GM23248 (cell line): ENCODE measurements at places on chromosomes 6 and 20.

DNA sequence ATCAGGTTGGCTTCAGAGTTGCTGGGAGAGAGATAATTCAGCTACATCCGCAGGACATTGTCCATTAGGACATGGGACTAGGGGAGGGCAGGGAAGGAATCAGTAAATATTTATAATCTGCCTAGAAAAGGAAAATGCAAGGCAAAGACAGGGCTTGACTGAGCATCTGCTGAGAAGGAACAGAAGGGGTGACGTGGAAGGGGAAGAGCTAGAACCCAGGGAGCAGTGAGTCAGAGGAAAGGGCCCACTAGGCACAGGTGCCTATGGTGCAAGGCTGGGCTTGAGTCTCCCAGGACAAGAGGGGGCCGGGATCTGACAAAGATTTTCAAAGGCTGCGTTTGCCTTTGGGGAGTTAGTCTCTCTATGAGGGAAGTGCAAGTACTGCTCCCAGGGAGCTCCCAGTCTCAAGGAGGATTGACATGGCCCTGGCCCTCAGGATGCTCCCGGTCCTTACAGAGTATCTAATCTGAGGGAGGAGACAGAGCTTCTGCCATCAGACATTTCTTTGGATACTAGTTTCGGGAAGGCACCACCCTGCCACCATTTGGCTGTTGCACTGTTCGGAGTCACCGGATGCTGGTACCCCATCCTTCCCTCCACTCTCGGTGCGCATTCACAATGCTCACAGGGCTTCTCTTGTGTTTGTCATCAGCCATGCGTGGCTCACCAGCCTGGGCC lies 21.9 kb downstream of the VEGFA start:
- DNase-seq, result no peak

- no peak for DNase-seq
Measured at GRCh38 chr6:40932953-40933352, 106.1 kb downstream of the UNC5CL start.

DNA sequence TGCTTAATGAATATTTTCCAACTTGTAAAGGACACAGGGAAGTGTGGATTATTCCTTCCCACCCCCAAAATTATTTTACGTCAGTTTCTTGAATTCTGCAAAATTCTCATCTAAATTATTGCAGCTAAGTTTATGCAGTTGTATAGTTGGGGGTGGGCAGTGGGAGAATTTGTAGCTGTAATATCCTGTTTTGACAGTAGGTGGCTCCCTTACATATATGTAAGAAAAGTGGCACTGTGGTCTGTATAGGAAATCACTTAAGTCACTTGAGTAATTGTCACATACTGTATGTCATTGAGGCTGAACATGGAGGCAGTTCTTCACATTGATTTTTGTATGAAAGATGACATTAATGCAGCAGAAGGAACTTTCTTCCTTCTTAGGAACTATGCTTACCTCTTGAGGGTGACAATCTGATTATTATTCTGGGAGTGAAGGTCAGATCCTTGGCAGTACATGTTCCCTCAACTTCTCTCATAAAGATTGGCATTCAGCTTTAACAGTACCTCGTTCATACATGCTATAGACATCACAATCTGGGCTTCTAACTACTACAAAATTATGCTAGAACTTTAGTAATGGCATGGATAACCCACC lies 14.6 kb upstream of the CFAP206 start:
- peak; percentile 74 for DNase-seq

DNA sequence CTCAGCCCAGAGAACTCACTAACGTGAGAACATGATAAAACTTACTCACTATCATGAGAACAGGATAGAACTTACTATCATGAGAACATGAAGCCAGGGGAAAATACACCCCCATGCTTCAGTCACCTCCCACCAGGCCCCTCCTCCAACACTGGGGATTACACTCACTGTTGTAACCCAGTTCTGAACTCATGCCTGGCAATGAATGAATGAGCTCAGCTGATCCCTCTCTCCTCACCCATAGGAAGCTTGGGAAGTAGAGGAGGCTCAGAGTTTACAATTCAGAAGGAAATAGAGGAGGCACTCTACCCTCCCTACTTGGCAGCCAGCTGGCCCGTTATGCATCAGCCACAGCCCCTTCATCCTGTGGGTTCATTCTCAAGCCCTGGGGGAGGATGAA lies 102.5 kb downstream of the EYA2 start:
- DNase-seq, result no peak

- DNase-seq, result peak; percentile 82
Measured at GRCh38 chr20:24160563-24161281, 172.1 kb upstream of the GGTLC1 start.

DNA sequence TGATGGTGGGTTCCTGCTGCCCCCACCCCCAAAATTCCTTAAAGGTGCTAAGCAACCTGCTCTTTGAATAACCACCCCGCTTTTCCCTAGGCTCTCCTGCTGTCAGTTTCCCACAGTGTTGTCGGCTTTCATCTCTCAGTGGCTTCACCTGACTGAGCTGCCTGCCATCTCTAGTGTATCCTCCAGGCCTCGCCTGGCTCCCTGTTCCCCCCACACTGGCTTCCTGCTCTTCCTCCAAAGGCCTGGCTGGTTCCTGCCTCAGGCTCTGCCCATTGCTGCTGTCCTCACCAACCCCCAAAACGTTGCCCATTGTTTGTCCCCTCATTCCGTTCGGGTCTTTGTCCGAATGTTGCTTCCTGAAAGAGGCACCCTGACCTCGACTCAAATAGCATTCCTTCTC lies 93.8 kb upstream of the POPDC3 start:
- no peak for DNase-seq

DNA sequence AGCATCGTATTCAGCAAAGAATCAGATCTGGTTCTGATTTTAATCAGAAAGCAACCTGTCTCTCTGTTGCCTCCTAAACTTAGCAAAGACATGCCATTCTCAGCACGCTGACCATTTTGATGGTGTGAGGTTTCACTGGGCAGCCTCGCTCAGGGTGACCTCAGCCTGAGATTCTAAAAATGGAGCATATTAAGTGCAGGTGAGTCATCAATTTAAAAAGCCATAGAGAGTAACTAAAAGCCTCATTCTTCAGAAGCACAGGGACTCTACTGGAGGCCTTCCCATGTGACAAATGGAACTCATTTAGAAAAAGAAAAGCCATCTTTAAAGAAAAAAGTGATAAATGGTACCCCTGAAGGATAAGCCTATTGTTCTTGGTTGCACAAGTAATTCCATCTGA lies 91.3 kb downstream of the FILIP1 start:
- peak; percentile 92 for DNase-seq

- no peak for DNase-seq
Measured at GRCh38 chr6:154518396-154518795, 7.9 kb upstream of the CNKSR3 start.

DNA sequence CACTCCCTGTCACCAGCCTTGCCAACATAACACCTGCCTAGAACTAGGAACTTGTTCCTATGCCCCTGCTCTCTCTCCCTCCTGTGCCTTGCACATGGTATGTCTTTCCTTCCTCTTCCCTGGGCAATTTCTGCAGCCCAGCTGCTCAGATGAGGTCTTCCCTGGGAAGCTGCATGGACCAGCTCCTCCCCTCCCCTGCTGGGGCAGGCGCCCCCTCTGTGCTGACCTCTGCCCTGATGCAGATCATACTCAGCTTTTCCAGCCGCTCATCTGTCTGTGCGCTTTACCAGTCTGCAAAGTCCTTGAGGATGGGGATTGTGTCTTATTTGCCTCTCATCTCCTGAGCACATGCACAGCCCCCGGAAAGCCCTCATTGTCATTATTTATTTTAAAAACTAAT lies 161.8 kb downstream of the SCML4 start:
- DNase-seq, result no peak

DNA sequence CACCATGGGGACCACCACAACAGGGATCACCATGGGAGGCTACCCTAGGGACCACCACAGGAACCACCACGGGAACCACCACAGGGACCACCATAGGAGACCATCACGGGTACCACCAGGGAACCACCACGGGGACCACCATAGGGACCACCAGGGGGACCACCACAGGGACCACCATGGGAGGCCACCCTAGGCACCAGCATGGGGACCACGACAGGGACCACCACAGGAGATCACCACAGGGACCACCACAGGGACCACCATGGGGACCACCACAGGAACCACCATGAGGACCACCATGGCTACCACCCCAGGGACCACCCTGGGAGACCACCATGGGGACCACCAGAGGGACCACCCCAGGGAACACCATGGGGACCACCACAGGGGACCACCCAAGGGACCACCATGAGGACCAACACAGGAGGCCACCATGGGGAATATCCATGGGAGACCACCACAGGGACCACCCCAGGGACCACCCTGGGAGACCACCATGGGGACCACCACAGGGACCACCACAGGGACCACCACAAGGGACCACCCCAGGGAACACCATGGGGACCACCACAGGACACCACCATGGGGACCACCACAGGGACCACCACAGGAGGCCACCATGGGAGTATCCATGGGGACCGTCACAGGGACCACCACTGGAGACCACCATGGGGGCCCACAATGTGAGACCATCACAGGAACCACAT lies 67.6 kb upstream of the MPC1 start:
- no peak for DNase-seq

- peak; percentile 52 for DNase-seq
Measured at GRCh38 chr6:129183681-129184301, 300.9 kb downstream of the LAMA2 start.

- DNase-seq, result no peak
Measured at GRCh38 chr6:52065621-52066020, 21.8 kb downstream of the PKHD1 start.

GRCh38 chr20:37350649-37351574 lies 5.0 kb downstream of the SRC start:
- DNase-seq, result peak; percentile 33

GRCh38 chr6:16440636-16441212 lies 202.3 kb downstream of the GMPR start:
- DNase-seq, result no peak

- DNase-seq, result no peak
Measured at GRCh38 chr6:22808466-22808865, 239.1 kb downstream of the HDGFL1 start.

DNA sequence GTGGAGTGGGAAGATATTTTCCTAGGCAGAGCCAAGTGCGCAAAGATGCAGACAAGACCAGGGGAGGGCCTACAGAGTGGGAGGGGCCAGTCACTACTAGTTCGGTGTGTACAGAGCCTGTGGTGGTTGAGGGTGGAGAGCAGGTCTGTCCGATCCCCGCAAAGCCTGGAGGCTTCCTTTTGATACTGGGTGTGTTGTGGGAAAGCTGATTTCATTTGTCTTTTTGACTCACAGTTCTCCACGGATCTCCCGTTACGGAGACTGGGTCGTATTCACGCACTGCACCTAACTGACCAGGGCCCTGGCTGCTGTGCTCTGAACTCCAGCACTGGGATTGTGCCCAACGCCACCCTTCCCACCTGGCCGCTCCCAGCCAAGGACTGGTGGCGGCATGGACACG lies 1.4 kb upstream of the TIAM2 start:
- no peak for DNase-seq

- no peak for DNase-seq
Measured at GRCh38 chr20:20412750-20413149, 44.8 kb downstream of the INSM1 start.

- DNase-seq, result no peak
Measured at GRCh38 chr6:131292145-131292938, 157.1 kb downstream of the AKAP7 start.

DNA sequence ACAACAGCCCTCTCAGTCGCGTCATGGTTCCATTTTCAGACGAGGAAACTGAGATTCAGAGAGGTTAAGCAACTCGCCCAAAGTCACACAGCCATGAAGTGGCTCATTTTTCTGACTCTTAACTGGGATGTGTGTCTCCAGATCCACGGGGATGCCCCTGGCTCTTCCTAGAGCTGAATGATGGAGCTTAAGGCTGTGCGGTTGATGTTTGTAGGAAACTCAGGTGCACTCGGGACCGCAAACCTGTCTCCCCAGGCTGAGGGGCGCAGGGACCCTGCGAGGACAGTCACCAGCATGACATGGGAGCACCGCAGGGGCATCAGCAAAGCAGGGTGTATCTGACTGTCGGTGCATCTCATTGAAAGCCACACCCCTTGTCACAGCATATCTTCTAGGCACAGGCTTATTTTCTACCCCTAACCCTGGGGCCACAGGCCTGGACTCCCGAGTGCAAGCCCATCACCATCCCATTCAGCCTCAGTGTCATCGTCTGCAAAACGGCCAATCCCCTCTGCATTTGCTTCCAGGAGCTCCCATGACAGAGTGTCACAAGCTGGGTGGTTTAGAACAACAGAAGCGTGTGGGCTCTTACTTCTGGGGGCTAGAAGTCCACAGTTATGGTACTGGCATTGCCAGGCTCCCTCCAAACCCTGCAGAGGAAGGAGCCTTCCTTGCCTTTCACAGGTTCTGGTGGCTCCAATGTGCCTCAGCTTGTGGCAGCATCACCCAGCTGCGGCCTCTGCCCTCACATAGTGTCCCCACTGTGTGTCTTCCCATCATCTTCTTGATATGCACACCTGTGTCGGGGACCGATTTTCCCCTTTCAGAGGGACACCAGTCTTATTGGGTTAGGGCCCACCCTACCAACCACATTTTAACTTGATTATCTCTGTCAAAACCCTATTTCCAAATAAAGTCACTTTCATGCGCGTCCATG lies 9.9 kb upstream of the ARHGAP40 start:
- no peak for DNase-seq

- peak; percentile 68 for DNase-seq
Measured at GRCh38 chr6:30169658-30170614, 6.6 kb downstream of the TRIM15 start.

GRCh38 chr6:121142093-121142492 lies 192.2 kb downstream of the TBC1D32 start:
- DNase-seq, result peak; percentile 9

- DNase-seq, result peak; percentile 26
Measured at GRCh38 chr20:2429051-2429450, 41.5 kb downstream of the SNRPB start.

- peak; percentile 14 for DNase-seq
Measured at GRCh38 chr6:110173506-110174132, 5.9 kb downstream of the WASF1 start.

DNA sequence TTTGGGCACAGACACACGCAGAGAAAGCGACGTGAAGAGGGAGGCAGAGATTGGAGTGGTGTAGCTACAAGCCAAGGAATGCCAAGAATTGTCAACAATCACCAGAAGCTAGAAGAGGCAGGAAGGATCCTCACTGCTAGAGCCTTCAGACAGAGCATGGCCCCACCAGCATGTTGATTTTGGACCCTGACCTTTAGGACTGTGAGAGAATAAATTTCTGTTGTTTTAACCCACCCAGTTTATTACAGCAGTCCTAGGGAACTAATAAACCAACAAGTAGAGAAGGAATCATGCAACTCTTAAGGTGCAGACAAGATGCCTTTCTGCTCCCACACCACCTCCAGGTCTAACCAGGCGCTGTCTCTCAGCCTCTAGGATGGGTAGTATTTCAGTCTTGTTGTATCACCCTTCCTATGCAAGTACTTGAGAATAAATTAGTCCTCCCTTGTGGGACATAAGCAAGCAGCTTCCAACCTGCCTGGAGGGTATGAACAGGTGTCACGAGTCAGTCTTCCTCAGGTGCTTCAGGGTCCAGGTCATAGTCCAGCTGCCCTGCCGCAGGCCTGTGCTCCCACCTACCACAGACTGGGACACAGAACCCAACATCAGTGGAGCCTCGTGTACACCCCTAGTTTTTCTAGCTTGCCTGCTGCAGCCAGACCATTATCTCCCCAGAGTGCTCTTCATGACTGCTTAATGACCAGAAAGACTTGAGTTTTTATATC lies 46.4 kb upstream of the CCN2 start:
- DNase-seq, result no peak

- peak; percentile 86 for DNase-seq
Measured at GRCh38 chr6:130853555-130854183, 26.5 kb downstream of the SMLR1 start.
